Tibial nerve (tissue), 4 donors: ENCODE measurements at places on chromosomes 16 and 17. TPM values are rescaled to one million over a fixed set of nuclear protein-coding genes. Genes with fewer than 3 reads are reported as not detected.

DNA sequence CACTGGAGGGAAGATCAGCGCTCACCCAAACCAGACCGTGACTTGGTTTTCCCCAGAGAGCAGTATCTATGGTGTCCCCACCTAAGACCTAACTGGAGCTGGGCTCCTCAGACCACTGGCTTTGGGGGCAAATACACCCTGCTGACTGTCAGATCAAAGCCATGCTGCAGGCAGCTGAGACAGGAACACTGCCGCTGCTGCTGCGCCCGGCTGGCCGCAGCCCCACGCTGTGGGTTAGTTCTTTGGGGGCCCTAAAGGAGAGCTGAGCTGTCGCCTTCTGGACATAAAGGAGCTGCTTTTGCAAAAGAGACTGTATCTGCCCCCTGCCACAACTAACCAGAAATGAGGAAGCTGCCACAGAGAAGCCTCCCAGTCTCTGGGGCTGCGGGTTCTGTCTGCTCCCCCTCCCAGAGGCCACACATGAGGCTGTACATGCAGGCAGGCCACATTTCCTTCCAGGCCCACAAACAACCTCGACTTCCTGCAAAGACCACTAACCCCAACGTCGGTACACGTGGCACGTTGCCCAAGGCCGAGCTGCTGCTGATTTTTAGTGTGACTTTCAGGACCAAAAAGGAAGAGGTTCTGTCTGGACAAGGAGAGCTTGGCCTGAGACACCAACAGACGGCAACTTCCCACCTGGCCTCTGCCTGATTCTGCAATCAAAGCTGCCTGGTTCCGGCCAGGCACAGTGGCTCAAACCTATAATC is 18.2 kb upstream of the ABR start:
- DNase-seq = peak; percentile 80

Gene TMEM114
- total RNA-seq = not detected

DNA sequence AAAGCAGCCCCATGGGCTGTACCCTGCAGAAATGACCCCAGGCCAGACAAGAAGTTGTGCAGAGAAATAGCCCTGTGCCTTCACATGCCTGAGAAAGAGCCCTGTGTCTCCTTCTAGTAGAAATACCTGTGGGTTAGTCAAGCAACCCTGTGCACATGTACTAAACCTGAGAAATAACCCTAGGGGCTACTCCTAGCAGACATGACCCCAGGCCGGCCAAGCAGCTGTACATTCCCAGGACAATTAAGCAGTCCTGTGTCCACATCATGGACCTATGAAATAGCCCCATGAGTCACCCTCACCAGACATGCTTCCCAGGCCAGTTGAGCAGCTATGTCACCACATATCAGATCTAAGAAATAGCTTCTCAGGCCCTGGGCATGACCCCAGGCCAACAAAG is 519.7 kb upstream of the CA10 start:
- no peak for DNase-seq

DNA sequence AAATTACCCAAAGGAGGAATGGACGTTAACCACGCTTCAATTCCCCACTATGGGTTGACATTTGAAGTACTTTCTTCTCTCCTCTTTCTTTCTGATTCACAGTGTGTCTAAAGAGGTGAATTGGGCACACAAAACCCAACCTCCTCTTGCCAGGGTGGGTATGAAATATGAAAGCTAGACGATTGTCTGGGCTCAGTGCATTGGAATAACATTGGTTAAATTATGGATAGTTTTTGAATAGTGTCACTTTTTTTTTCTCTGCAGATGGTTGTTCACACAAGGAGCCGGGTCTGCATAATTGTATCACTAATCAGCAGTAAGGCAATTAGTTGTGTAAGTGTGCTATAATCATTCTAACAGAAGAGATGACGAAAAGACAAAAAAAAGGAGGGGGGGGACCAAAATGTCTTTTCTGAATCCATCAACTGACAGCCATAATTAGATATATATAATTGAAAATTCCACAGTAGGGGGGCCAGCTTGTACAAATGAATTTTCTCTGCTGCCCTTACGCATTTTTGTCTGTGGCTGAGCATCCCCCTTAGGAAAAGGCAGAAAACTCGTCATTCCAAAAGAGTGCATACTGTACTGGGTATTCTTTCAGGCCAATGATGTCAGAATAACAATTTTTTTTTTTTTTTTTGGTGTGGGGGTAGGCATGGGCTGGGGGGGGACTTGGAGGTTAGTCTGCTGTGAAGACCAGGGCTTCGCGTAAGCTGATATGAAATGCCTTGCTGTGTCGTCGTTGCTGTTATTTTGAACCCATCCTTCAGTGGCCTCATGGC is 307.5 kb upstream of the SALL1 start:
- DNase-seq = no peak

Gene CTRB2
- 4.2 TPM for total RNA-seq

Gene TGFB1I1
- total RNA-seq = 29.3 TPM

DNA sequence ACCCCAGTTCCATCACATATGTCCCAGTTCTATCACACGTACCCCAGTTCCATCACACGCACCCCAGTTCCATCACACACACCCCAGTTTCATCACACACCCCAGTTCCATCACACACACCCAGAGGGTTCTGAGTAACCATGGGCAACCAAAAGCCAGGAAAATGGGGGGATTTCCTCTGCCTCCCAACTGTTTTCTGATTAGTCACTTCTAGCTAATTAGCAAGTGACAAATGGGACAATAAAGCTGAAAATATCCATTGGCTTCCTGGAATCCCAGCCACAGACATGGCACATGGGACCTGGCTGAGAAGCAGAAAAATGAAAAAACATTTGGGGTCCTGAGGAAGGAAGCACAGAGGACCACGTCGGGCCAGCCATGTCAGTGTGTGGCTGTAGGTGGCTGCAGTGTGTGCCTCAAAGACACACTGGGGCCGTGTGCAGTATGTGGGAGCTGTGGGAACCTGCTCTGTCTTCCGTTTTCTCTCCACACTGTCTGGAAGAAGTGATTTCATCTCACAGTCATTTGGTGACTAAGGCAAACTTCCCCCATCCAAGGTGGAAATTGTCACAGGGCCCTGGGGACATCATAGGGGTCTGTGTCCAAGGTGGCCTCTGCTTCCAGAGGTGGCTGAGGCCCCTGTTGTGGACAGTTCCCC is 106.7 kb downstream of the CMIP start:
- DNase-seq = no peak

Gene C17orf100
- 3.9 TPM for total RNA-seq

Gene PIK3R6
- total RNA-seq = 0.90 TPM

Gene EME1
- total RNA-seq = 1.6 TPM
